ENCODE measurements at places on chromosomes 3 and 15.

DNA sequence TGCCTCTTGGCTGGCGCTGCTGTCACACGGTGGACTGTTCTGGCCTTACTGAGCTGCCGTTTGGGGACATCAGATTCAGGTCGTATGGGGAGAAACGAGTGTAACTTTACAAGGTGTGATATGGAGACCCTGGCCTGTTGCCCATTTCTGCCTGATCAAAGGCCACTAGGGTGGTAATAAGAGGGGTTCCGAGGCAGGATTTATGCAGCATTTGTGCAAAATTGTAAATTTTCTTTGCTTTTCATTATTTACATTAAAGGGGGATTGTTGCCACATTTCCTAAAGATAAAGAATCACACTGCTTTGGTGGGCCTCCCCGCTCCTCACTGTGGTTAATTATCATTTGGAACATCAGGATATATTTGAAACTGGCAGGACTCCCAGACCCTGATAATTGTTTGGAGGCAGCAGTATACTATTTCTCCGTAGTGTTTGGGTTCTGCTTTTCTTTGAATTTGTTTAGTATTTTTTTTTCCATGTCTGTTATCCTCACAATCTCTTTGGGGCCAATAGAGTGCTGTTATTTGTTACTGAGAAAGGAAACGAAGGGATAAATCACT is 891 bp downstream of the NXPE3 start:
- no peak for DNase-seq

DNA sequence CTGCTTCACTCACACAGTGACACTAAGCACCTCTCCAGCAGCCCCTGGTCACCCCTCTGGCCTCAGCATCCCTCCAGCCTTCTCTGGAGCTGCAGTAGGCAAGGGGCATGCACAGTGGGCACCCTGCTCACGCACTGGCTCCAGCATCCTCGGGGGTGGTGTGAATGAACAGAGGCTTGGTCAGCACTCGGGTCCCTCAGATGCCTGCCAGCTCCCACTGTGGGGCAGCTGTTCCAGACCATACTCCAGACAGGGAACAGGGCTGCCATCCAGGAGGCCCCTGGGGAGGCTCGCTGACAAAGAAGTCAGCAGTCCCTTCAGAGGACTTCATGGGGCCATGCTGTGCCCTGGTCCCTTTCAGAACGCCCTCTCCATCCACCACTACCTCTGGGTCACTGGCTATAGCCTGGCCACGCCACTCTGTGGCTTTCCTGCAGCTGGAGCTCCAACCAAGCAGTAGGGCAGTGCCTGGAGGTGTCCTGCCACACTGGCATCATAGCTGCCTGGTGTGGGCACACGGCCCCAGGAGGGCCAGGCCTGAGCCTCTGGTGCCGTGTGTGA is 26.3 kb downstream of the ALS2CL start:
- DNase-seq = no peak

DNA sequence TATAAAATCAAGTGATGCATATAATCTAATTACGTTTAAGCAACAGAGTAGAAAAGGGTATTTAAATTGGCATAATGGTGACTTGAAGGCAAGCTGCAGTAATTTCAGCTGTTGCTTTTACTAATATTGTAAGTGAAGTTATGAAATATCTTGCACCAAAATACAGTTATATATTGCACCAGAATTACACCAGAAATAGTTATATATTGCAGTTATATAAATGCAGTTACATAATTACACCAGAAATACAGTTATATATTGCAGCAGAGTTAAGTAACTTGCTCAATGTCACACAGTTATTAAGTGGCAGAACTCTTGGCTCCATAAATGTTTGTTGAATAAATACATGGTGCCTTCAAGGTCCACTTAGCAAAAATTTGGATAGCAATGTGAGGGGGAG is 51.4 kb downstream of the PCOLCE2 start:
- no peak for DNase-seq

- DNase-seq = no peak
Measured at GRCh38 chr15:98671060-98672008, 23.0 kb downstream of the IGF1R start.

GRCh38 chr3:197135212-197135611 is 105.6 kb upstream of the MELTF start:
- no peak for DNase-seq

GRCh38 chr3:66472313-66473134 is 28.3 kb downstream of the LRIG1 start:
- DNase-seq = no peak

DNA sequence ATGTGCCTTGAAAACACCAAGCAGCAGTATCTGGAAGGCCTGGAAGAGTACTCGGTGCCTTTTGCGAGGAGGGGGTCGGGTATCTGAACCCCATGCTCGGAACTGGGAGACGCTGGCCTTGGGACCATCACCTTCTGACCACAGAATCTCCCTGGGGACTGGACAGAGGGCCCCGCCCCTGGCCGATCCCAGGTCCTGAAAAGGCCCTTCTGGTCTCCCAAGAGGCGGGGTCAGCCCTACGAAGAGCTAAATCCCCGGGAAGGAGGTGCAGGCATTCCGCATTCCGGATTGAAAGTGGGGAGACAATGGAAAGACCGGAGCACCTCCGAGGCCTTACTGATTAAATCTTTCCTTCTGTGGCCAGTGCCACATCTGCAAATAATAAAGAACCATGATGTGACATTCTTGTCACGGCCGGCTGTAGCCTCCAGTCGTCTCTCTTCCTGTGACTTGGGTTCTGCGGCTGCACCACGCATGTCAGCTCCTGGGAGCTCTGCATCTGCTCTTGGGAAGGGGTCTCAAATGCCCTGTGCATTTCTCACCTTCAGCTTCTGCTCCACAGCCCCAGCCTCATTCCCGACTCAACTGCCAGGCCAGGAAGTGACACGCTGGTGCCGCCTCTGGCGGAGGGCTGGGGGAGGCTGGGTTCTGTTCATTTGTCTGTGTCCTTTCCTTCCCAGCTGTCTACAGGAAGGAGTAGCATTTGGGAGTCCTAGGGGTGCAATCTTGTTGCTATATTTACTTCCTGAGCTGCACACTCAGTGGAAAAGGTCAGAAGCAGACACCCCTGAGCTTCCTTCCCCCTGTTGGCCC is 173.5 kb downstream of the KLF13 start:
- no peak for DNase-seq

- DNase-seq = no peak
Measured at GRCh38 chr15:62050115-62050514, 10.1 kb downstream of the VPS13C start.

DNA sequence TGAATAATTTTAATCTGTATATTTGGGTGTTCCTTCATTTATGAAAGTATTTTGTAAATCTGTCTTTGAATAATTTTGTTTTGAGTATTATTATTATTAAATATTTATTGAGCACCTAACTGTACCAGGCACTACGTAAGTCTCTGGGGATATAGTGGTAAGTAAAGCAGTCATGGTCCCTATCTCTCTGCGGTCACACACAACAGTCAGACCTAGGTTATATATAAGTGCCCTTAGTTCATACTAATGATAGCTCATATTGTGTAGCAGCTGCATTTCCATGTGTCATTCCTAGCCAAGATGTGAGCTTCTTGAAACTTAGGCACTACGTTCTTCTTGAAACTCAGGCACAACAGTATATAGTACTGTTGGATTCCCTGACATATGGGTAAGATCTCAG is 12.4 kb downstream of the NKTR start:
- DNase-seq = no peak

DNA sequence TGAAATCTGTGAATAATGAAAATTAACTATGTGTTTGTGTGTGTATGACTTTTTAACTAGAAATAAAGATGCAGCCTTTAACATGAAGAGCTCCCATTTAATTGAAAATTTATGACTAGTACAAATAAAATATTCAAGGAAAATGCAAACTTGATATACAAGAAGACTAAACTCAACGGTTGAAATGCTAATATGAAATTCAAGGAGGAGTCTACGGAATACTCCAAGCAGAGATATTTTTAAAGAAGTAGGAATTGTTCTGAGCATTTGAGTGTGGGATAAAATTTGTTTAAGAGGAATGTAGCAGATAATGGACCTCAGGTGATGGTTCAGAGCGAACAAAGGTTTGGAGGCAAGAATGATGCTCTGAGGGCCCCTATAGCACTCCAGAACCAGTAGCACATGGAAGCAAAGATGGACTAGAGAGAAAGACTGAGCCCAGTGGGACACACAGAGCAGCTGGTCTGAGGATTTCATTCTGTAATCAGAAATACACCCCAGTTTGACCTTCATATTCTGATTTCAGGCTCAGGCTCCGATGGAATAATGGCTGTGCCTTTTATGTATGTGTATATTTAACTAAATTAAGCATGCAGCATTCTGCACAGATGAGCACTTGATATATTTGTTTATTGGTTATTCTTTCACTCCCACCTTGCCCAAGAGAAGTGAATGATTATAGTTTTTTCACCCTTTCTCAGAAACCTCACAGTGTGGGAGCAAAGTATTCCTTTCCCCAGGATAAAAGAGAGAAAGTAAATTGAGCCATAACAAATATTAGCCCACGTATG is 227.1 kb downstream of the ZPLD1 start:
- DNase-seq = no peak

- no peak for DNase-seq
Measured at GRCh38 chr3:194888916-194889315, 203.2 kb downstream of the FAM43A start.

DNA sequence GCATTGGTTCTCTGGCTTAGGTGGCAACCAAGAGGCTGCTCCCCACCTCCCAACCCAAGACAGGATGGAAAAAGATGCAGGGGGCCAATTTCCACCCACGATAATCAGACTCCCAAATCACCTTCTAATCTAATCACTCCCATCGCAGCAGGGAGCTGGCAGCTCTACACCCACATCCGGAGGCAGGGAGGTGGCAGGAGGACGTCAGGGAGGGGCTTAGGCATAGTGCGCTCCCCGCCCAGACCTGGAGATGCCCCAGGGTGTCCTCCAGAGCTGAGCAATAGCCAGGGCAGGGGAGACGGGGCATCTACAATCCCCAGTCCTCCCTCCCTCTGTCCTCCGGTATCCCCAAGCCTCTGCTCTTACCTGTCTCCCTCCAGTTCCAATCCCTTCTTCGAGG is 70.5 kb upstream of the SEC13 start:
- no peak for DNase-seq

GRCh38 chr3:123371426-123371825 is 77.5 kb downstream of the ADCY5 start:
- no peak for DNase-seq

DNA sequence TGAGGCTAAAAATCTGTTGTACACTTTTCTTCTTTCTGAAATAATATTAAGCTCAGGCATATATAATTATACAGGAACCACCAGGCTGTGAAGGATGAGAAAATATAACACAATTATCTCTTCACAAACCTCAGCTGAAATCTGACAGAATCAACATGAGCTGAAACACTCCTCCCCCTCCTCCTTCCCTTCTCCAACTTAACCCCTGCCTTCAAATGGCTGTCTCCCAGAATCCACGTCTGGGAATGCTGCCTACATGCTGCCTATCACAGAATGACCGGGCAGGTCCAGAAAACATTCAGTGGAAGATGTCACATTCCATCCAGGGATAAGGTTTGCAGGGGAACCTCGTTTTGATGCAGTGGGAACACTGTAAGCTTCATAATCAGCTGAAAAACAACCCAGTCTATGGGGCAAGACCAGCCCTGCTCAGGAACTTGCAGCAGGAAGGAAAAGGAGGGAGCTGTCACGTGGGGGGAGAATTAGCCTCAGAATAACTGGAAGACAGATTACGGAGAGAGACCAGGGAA is 44.0 kb upstream of the SEMA6D start:
- DNase-seq = no peak

DNA sequence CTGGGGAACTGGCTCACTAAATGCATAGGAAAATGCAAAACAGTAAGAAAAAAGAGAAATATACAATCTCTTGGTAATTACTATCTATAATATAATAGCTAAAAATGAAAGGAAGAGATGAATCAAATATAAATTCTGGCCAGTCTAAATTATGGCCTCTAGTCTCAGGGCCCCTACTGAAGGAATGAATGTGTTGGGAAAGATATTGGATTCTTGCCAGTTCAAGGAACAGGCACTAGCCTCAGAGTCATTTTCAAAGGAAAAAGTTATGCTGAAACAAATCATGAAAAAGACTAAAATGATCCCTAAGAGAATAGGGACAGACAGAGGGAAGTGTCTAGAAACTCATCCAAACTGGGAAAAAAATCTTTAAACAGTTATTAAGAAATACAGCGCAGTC is 62.4 kb downstream of the C3orf80 start:
- no peak for DNase-seq

- DNase-seq = no peak
Measured at GRCh38 chr15:55056500-55056899, 140.2 kb downstream of the RSL24D1 start.

DNA sequence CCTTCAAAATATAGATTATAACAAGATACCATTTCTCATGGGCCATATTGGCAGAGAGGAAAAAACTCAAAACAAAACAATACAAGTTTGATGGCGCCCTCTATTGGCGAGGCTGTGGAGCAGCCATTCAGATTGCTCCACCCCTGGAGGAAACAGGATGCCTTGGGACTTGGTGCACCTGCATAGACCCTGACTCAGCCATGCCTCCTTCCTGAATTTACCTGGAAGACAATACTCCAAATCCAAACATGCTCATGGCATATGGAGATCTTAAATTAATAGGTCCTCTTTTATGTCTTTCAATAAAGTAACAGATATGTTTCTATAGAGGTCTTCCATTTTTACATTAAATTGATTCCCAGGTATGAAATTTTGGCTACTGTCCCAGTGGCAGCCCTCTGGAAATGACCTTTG is 90.0 kb downstream of the APBA2 start:
- peak; percentile 69 for DNase-seq

- DNase-seq = no peak
Measured at GRCh38 chr3:152729906-152730305, 105.0 kb upstream of the P2RY1 start.

DNA sequence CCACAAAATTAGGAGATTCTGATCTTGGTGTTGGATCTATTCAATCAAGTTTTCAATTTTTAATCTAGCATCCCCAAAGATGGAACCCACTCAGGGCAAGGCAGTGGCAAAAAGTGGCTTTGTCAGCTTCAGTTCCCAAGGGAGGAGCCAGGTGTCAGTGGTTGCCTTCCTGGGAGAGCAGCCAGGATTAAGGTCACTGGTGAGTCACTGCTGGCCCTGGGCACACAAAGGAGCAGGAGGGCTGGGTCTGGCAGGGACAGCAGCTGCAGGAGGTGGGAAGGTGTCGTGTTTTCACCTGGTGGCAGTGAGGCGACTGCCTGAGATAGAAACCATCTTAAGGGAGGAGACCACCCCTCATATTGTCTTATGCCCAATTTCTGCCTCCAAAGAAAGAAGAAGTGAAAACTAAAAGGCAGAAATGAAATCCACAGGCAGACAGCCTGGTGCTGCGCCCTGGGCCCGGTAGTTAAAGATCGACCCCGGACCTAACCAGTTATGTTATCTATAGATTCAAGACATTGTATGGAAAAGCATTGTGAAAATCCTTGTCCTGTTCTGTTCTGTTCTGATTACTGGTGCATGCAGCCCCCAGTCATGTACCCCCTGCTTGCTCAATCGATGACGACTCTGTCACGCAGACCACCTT is 5.9 kb upstream of the KLHL25 start:
- DNase-seq = no peak

- no peak for DNase-seq
Measured at GRCh38 chr3:179852142-179852905, 184.4 kb downstream of the PEX5L start.

Data from activated CD4-positive, alpha-beta T cell treated with anti-CD3 and anti-CD28 coated beads, Interleukin-2, amount 50 U/mL, for 1 hour (primary cell).